ENCODE measurements at places on chromosomes 3 and 15. TPM values are rescaled to one million over a fixed set of nuclear protein-coding genes. Genes with fewer than 3 reads are reported as not detected.
A peak's percentile ranks its signal among the peaks of the same experiment; 100 is the strongest.

DNA sequence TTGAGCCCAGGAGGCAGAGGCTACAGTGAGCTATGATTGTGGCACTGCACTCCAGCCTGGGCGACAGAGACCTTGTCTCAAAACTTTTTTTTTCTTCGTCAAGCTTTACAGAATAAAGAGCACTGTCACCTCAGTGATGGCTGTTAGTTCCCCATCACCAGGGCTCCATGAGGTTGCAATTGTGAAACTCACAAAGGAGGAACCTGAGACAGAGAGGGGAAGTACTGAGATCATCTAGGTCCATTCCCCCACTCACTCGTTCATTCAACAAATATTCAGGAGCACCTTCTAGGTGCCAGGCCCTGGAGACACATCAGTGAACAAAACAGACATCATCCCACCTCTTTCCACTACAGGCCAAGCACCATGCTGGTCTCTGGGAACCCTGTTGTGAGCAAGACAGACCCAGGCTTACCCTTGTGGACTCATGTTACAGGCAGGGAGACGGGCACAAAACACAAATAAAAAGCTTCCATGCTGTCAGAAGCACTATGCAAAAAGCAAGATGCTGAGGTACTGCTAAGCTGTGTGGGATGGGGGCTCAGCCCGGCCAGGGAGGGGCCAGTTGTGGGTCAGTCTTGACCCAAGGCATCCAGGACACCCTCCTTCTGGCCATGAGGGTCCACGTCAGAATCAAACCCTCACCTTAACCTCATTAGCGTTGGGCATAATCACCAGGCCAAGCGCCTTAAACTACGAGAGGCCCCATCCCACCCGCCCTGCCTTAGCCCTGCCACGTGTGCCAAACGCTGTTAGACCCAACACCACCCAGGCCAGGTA lies 2.1 kb upstream of the RHO start:
- no peak for DNase-seq

Gene KCNMB3
- 0.55 TPM for total RNA-seq

Gene ANXA2
- 92.4 TPM for total RNA-seq

DNA sequence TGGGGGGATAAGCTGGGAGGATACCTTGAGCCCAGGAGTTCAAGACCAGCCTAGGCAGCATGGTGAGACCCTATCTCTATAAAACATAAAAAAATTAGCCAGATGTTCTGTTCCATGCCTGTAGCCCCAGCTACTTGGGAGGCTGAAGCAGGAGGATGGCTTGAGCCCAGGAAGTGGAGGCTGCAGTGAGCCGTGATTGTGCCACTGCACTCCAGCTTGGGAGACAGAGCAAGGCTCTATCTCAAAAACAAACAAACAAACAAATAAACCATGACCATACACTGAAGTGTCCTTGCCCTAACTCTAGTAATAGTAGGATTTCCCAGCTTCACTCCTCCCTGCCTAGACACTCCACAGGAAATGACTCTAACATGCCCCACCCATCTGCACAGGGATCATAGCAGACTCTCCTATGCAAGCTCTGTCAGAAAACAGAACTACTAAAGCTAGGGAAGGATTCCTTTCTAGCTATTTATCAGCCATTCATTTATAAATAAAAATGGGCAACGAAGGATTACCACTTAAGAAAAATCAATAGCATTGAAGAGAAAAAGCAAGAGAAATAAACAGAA lies 4.6 kb downstream of the ERICH6 start:
- DNase-seq = no peak

DNA sequence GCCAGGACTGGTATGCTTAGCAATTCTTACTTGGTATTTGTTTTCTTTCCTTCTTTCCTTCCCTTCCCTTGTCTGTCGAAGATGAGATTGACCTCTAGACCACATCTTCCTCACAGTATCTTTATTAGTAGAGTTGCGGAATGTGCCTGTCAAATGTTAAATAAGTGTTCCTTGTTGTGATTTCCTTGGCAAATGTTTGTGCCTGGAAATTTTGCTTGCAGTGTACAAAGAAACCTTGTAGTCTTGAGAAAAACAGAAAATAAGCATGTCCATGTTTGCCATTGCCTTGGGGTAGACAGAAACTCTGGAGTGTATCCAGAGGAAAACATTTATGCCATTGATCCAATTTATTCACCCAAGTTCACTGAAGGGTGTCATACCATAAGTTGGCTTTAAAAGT lies 79.5 kb upstream of the ZNF385D start:
- no peak for DNase-seq

Gene B3GALNT1
- 1.4 TPM for total RNA-seq

DNA sequence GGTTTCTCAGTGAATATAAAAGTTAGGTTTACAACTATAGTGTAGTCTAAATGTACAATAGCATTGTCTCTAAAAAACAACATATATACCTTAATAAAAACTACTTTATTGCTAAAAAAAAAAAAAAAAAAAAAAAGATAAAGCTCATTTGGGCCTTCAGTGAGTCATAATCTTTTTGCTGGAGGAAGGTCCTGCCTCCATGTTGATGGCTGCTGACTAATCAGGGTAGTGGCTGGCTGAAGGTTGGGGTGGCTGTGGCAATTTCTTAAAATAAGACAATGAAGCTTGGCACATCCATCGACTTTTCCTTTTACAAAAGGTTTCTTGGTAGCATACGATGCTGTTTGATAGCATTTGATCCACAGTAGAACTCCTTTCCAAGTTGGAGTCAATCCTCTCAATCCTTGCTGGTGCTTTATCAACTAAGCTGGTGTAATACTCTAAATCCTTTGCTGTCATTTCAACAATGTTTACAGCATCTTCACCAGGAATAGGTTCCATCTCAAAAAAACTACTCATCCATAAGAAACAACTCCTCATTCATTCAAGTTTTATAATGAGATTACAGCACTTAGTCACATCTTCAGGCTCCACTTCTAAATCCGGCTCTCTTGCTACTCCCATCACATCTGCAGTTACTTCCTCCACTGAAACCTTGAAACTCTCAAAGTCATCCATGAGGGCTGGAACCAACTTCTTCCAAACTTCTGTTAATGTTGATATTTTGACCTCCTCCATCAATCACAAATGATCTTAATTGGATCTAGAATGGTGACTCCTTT lies 13.3 kb downstream of the ZNF280D start:
- no peak for DNase-seq

Gene SLC9C1
- not detected for total RNA-seq

DNA sequence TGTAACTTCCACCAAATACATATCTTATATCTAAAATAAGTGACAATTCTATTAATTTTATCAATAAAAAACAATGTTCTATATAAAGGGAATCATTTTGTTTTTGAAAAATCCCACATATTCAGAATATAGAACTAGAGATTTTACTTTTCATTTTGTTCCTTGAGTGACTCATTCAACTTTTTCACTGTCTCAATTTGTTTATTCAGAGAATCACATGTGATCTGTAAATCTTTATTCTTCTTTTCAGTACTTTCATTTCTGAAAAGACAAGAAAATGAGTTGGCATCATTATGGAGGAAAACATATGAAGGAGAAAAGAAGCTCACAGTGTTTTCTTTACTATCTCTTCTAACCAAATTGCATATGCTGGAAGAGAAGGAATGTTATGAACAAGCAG lies 35.0 kb downstream of the CIP2A start:
- no peak for DNase-seq

- DNase-seq = no peak
Measured at GRCh38 chr3:52843881-52844280, 9.1 kb upstream of the MUSTN1 start.

Gene LOXL1
- total RNA-seq = 0.27 TPM

- no peak for DNase-seq
Measured at GRCh38 chr3:43286841-43287499, 630 bp downstream of the SNRK start.

DNA sequence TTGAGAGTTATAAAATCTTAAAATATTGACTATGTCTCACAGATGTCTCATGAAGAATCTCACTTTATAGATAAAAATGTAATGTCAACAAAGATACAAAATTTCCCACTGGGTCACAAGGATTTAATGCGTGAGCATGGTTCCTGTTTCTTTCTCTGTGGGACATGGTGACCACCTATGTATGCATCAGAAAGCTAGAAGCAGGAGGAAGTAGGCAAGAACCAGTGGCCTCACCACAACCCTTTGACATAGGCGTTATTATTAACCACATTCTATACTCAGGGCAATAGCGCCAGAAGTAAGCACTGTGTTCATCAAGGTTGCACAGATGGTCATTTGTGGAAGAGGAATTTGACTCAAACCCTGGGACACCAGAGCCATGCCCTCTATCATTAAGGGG lies 11.7 kb upstream of the ADAMTS17 start:
- DNase-seq = no peak

DNA sequence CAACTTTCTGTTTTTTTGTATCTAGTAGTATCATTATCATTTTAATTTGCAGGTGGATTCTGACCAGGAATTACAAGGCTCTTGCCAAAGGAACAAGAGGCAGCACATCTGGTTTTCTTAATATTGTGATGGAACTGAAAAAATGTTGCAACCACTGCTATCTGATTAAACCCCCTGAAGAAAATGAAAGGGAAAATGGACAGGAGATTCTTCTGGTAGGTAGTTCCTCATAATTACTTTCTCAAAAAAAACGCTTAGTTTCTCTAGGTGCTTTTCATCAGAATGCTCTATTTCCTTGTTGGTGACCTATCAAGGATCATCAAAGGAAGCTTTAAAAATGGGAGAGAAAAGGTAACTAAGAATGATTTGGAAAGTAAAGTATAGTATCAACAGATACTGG lies 71.6 kb downstream of the CHD2 start:
- DNase-seq = no peak

DNA sequence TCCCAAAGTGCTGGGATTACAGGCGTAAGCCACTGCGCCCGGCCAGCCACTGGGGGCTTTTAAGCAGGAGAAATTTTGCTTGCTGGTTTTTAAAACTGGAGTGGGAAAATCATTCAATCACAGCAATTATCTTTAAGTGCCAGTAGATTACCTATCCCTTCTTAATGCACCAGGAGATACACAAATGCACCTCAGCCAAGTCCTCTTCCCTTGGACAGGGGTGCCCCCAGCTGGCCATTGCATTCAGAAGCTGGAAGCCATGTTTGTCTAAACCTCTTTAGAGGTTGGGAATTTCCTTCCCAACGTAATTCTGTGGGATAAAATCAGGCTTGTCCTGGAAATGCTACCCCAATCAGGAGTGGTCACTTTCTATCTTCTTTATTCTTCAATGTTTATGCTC lies 26.6 kb downstream of the MIX23 start:
- no peak for DNase-seq

- DNase-seq = no peak
Measured at GRCh38 chr15:62886431-62887071, 156.0 kb upstream of the TPM1 start.

Gene TMEM89
- not detected for total RNA-seq

Gene GOLGA6L25
- not detected for total RNA-seq

Gene ERICH6
- not detected for total RNA-seq

Gene SMCO1
- total RNA-seq = not detected

Gene CLSTN2
- not detected for total RNA-seq

DNA sequence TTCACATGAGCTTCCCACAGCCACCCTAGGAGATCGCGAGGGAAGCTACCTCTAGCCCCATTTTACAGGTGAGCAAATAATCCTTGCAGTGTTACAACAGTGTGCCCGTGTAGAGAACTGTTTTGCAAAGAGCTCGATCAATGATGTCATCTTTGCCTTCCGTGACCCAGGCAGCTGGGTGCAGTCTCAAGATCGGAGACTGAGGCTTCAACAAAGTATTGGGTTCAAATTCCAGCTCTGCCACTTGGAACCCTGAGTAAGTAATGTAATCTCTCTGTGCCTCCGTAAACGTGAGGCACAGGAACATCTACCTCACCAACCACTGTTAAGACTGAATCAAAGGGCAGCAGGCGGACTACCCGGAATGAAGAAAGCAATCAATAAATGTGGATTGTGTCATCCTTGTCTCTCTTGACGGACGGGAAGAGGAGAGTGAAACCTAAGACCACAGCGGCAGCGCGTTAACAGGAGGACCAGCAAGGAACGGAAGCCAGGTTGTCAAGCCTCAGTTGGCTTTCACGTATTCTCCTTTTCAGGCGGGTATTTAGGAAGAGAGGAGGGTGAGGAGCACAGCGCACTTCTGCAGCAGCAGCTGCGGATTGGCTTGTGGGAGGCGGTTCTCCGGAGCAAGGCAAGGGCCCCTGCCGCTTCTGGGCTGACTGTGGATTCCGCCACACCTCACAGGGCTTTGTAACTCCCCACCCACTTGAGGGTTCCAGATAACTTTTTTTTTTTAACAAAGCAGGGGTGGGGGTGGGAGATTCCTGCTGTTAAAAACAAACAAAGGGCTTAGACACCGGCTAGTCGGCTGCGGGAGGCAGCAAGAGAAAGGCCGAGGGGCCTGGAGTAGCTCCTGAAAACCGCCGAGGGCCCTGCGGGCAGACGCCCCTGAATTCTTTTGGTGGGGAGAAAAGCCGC lies 1.5 kb upstream of the SMAD3 start:
- no peak for DNase-seq

DNA sequence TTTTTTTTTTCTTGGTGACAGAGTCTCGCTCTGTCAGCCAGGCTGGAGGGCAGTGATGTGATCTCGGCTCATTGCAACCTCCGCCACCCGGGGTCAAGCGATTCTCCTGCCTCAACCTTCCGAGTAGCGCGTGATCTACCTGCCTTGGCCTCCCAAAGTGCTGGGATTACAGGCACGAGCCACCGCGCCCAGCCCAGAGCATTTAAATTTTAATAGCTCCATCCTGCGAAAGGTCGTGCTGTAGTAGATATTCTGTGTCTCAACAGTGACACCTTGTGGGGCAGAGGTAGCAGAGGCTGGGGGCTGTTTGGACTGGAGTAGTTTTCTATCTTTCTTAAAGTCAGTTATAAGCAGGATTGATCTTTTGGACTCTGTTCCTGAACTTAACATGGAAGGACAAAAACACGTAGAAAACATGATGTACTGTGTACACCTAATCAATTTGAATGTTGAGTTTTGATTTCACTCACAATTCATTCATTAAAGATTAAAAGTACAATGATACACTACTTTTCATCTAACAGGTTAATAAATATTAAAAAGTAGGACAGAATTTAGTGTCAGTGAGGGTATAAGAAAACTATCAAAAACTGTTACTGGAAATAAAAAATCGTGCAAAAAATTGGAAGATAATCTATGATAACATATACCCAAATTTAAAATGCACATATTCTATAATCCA lies 11.0 kb upstream of the PDCD6IP start:
- peak; percentile 46 for DNase-seq

Gene SAMD7
- not detected for total RNA-seq

Gene SI
- not detected for total RNA-seq

Gene TMEM44
- 1.6 TPM for total RNA-seq

- no peak for DNase-seq
Measured at GRCh38 chr15:97730315-97730714, 230.2 kb upstream of the ARRDC4 start.

DNA sequence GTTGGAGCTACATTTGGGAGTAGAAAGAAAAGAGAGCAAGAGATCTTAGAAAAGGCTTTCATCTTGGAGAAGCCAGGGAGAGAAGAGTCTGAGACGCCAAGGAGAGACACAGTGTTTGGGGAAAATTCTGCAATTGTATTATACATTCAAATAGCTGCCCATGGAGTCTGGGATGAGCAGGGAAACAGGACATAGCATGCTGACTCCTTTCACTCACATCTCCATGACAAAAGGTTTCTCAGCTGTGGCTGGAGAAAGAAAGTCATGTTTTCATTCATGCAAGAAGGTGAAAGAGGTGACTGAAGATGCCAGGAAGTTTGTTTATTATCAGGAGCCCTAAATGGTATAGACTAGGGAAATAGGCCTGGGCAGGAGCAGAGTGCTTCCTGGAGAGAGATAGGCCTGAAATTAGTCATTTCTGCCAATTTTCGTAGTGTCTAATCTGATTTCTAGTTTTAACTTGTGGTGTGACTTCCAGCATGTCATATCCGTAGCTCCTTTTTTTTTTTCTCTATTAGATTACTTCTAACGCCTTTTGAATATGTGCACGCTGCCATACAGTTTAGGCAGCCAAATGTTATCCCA lies 34.1 kb downstream of the ACP3 start:
- DNase-seq = no peak

- no peak for DNase-seq
Measured at GRCh38 chr15:95897651-95898050, 432.8 kb upstream of the NR2F2 start.

Measured in activated naive CD4-positive, alpha-beta T cell treated with anti-CD3 and anti-CD28 coated beads, Interleukin-2, amount 50 U/mL, for 72 hours (primary cell).